Neural crest cell (in vitro differentiated cells): ENCODE measurements at places on chromosomes 6 and 20.

DNA sequence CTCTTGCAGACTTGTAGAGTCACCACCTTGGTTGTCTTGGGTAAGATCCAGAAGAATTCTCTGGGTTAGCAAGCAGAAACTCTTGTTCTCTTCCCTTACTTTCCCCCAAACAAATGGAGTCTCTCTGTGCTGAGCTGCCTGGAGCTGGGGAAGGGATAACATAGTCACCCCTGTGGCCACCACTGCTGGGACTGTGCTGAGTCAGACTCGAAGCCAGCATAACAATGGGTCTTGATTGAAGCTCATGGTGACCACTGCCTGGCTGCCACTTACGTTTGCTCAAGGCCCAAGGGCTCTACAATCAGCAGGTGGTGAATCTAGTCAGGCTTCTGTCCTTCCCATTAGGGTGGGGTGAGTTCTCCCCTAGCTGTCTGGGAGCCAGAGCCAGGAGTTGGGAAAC is 15.4 kb upstream of the ERVFRD-1 start:
- no peak for DNase-seq

GRCh38 chr6:168968228-168968627 is 285.4 kb downstream of the THBS2 start:
- no peak for DNase-seq

DNA sequence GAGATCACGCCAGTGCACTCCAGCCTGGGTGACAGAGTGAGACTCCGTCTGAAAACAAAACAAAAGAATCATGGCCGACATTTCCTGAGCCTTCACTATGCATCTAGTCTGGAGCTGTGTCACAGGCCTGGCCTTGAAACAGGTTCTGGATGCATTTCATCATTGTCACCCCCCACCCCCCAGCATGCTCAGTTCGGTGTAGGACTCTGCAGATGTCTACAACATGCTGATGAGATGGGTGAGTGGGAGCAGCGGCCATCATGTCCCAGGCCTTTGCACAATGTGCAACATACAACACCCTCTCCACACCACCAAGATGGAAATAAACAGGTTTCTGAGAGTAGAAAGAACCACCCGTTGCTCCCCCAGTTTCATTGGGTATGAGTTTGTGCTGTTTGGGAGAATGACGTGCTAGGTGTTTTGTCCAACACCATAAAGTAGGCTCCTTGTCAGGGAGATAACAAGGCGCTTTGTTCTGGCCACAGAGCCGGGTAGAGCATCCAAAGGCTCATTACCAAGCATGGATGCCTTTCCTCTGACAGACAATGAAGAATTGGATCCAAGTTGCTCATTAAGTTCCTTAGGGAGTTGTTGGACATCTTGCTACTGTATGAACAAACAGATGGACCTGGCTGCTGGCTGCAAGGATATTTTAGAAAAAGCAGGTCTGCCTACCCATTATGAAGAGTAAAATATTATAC is 22.1 kb downstream of the SNHG17 start:
- no peak for DNase-seq

DNA sequence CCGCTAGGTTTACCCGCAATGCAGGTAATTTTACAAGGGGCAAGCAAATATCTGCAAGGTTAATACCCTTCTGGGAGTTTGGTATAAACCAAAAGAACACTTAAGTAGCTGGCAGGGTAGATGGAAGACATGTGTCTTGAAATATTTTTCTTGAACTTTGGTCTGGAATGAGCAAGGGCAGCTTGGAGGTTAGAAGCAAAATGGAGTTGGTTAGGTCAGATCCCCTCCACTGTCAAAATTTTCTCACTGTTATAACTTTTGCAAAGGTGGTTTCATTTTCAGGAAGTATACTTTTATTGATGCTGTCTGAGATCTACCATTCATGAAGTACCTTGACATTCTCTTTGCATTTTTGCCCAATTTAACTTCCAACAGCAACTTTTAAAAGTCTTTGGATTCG is 13.3 kb upstream of the KIAA1586 start:
- DNase-seq = no peak

DNA sequence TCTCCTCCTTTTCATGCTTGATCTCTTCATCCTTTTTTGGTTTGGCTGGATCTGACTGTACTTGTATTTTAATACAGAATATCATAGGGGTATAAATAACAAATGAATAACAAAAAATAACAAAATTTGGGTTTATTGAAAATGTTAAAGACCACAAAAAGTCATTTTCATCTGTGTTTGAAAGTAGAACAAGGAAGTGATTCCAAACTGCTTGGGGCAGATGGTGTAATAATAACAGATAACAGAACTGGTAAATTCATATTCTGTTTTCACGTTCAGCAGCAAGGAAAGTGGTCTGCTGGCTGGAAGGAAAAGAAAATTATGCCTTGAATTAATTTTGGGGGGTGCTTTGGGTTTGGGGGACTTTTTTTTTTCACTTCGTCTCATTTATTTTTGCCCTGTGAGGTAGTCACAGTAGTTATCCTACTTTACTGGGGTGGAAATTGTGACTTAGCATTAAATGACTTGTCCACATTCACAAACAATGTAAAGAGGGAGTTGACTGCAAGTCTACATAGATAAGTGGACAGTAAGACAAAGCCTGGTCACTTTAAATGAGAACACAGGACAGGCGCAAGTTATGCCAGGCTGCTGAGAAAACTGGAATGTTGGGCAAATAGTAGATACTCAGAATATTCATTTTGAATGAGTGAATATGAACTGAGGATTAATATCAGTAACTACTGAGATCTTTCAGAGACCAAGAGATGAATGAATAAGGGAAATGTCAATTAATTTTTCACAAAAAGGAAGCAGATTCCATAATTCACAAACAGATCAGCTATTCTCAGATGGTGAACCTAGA is 193.9 kb upstream of the CITED2 start:
- DNase-seq = no peak

DNA sequence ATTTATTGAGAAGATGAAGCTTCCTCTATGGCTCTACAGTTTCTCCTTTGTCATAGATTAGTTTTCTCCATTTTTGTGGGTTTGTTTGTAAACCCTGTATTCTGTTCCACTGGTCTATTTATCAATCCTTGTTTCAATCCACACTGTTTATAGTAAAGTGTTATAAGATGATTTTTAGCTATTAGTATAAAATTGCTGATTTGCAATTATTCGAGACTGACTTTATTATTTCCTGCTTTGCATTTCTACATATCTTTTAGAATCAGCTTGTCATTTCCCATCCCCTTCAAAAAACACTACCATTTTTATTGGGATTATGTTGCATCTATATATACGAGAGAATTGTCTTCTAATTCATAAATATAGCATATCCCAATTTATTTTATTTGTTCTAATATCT is 325.9 kb upstream of the EPHA7 start:
- DNase-seq = no peak

DNA sequence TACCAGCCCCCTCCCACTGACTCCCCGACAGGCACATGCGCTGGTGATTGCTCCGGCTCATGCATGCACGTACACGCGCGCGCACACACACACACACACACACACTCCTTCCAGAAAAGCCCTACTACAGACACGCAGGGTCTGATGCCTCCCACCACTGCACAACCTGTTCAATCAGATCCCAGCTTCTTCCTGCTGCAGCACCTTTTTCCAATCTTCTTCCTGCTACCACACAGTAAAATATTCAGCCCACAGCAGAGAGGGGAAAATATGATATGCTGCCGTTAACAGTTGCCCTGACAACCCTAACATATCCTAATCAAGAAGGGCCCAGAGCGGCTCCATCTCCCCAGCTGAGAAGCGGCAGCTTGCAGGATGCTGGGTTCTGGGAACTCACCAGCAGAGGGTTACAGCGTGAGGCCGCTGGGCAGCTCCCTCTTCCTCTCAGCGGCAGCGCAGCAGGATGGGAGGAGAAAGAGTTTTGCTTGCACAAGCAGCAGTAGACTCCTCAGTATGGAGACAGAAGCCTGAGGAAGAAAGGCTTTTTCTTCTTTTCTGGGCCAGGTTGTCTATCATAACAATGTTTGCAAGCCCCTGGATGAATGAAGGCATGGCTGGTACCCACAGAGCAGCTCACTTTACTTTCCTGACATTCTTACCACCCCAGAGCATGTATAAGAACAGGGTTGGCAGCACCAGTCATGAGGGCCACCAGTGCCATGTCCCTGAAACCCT is 23.9 kb downstream of the MAP7 start:
- DNase-seq = peak; percentile 35

DNA sequence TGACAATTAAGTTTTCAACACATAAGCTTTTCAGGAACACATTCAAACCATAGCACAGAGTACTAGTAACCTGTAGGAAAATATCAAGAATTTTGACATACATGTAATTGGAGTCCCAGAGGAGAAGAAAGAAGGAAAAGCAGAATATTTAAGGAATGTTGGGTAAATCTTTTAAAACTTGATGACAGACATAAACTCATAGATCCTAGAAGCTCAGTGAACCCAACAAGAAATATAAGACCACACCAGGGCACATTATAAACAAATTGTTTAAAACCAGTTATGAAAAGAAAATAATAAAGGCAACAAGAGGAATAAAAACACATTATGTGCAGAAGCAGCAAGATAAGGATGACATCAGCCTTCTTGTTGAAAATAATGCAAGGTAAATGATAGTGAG is 151.5 kb upstream of the ATXN1 start:
- no peak for DNase-seq

DNA sequence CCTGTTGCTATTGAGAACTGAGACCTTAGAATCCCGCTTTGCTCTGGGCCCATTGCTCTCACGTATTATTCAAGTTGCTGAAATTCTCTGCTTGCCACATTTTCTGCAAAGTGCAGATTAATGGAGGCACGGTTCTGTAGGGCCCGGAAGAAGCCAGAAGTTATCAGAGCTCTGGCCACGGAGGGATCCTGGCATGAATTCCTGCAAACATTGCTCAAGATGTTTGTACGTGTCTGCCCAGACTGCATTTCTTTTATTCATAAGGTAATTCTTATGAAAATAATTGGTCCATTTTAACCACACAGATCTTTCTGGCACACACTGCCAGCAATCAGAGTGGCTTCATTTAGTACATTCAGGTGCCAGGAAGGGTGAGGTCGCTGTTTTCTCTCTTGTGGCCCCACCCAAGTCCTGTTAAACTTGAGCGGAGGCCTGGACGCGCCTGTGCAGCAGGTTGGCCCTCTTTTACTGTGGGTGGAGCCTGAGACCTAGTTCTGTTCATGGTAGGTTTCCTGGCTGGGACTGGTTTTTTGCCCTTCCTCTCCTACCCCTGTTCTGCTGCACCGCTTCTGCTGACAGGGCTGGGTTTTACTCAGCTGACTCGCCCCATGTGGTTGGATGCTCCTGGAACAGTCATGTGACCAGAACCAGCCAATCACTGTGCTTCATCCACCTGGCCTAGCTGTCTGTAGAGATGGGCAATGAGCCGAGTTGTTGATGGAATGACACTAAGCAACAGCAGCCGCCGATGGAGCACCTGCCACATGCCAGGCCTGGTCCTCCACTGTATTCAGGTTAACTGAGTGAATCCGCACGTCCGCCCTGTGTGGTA is 230.2 kb downstream of the CDH4 start:
- no peak for DNase-seq

DNA sequence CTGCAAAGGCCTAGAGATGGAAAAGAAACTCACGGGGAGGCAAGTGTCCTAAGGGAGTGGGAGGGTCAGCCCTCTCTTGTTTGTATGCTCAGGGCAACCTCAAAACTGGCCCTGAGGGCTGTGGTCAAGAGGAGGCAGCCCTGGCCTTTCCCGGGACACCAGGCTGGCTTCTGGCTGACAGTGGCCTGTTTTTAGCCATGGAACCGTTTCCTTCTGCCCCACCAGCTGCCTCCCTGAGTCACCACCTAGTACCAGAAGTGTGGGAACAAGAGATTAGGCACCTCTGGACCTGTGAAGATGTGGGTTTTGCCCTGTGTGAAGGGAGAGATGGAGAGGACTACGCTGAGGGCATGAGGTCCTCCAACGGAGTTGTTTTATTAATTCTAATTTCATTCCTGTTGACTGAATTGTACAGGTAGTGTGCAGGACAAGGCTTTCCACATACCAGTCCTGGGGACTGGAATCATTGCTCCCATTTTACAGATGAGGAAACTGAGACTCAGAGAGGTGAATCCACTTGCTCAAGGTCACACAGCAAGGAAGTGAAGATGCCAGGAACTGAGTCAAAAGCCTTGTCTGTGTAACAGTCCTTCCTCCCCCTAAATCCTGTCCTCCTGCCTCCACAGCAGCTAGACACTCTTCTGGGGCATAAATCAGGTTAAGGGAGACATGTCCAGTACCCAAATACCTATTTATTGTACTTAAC is 5.5 kb downstream of the FOXS1 start:
- no peak for DNase-seq

- DNase-seq = no peak
These were observed 60.8 kb downstream of the RBM38 start for GRCh38 chr20:57451795-57452661.

DNA sequence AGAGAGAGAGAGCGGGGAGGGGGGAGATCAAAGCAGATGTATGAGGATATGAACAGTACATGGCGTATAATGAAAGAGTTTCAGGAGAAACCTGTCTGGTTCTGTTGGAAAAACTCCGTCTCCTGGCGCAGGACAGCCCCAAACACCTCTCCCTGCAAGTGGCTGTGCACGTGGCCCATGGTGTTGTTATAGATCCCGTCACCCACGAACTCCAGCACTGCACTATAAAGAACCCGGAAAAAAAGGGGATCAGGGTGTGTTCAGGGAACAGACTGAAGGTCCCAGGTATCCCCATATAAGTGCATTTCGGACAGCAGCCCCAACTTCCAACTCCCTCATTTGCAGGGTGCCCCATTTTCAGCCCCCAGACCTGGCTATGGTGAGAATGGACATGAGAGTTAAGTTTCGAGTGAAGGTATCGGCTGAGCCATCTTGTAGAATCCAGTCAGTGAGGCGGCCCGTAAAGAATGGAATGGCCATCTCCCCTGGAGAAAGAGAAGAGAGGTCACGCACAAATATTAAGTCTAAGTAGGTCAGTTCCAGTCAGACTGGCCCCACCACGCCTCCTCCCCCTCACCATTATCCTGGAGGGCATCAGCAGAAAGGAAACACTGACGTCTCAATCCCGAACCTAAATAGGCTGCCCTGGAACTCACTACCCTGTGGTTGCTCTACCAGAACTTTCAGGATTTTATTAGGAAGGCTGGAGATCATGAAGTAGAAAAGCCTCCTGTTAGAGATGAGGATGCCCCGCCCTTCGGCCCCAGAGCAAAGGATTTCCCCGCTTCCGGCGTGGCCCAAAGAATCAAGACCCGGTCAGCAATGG is 1.3 kb downstream of the TAP1 start:
- no peak for DNase-seq

DNA sequence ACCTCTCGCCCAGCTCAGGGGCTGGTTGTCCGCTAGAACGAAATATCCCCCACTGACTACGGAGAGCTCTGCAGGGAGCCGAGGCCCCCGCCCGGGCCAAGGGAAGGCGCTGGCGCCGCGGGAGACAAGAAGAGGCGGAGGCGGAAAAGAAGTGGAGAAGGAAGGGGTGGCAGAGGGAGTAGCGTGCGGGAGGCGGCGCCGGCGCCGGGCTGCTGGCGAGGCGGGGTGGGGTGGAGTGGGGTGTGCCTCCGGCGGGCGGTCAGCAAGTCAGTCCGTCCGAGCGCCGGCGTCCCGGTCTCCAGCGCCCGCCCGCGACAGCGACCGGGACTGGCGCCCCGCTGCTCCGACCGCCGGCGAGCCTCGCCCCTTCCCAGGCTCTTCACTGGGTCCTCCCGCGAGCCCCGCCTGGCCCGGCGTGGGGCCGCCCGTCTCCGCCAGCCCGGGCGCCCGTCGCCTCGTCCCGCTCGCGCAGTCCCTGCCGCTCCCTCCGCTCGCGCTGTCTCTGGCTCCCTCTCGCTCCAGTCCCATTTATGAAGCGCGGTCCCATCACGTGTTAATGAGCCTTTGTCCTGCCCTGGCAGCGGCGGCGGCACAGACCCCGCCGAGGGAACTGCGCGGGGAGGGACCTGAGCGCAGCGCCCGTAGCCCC is at the start of gene CNR1:
Gene CNR1, minus strand, starts transcription at position 504 of the 649 bp plus-strand sequence. CDS start 21,073 bp downstream, outside the sequence.
- peak; percentile 42 for DNase-seq
